ENCODE measurements at places on chromosomes 11 and 22.
A peak's percentile ranks its signal among the peaks of the same experiment; 100 is the strongest.

- DNase-seq = no peak
These were observed 7.5 kb downstream of the FXYD6 start for GRCh38 chr11:117868815-117869561.

- DNase-seq = peak; percentile 19
These were observed 19.3 kb upstream of the MRGPRX2 start for GRCh38 chr11:19079643-19080440.

DNA sequence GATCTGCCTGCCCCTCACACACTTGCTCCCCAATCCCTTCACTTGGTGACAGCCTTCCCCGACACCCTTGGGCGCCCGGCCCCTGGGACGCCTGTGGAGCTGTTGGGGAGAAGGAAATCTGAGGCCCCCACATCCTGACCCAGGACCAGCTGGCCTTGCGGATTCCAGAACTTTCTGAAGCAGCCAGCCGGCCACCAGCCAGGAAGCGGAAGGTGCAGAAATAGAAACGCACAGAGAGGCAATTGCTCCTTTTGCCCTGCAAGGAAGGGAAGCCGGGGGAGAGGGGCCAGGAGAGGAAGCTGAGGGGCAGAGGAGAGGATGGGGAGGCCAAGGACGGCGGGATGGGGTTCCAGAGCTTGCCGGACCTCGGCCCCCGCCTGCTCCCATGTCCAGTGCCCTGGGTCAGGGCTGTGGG is 66.7 kb upstream of the LINC01488 start:
- DNase-seq = no peak

GRCh38 chr11:64627371-64627770 is 36.4 kb downstream of the SLC22A12 start:
- no peak for DNase-seq

DNA sequence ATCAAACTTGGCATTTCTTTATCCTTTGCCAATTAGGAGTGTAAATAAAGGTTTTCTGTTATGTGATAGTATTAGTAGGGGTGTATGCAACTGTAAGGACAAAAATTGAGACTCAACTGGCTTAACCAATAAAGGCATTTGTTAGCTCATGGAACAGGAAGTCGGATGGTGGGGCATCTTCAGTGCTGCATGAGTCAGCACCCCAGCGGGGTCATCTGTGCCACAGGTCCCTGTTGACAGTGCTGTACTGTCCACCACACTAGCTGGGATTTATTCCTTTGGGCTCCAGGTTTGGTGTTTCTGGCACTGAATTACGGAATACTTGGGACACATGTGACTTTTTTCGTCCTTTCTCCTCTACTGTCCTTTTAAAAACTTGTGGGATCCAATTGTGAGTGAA is 86.0 kb downstream of the PPP6R3 start:
- peak; percentile 24 for DNase-seq

DNA sequence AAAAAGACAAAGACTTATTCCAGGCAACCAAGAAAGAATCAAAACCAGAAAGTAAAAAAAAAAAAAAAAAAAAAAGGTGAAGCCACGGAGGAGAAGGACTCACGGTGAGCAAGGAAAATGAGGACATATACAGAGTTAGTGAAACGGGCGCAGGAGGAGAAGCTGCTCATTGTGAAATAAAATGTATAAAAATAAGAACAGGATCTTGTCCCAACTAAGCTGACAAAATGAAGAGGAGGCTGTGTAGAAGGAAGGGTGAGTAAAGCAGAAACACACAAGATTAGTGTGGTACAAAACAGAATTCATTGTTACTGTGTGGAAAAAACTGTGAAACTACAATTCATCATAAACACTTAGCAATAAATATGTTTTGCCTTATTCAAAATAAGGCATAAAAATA is 7.6 kb downstream of the IL17REL start:
- DNase-seq = no peak

GRCh38 chr11:111018566-111018965 is 227.0 kb upstream of the POU2AF2 start:
- no peak for DNase-seq

DNA sequence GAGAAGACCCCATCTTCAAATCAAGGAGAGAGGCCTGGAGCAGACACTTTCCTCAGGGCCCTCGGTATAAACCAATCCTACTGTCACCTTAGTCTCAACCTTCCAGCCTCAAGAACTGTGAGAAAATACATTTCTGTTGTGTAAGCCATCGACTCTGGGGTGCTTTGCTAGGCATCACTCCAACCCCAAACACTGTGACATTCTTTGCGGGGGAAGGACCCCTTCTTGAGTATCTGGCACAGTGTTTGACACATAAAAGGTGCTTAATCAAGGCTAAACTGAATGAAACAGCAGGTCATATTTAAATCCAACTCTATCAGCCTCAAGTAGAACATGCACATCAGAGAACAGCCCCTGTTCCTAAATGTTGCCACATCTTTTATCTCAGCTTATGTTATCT is 558.1 kb downstream of the INSC start:
- no peak for DNase-seq

DNA sequence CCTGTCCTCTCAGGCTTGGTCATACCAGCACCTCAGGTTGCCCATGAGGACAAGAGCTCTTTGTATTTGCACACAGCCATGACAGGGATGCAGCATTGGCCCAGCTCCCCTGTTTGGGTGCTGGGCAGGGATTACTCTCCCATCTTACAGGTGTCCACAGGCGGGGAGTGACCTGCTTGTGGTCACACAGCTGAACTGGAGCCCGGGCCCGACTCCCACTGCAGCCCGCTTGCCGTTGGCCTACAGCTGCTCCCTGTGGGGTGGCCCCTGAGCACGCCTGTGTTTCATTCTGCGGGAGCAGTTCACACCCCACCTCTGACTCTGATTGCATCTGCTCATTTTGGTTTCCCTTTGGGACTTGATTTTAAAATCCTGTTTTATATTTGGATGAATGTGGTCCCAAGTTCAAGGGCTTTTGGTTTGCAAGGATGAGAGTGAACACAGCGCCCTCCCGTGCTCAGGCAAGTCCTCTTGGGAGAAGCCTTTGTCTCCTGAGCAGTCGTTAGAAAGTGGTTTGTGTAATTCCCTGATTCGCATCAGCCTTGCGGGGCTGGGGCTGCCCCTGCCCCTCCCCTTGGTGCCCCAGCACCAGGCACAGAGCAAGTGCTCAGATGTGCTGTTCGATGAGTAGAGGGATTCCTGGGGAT is 9.3 kb downstream of the PICK1 start:
- DNase-seq = no peak

DNA sequence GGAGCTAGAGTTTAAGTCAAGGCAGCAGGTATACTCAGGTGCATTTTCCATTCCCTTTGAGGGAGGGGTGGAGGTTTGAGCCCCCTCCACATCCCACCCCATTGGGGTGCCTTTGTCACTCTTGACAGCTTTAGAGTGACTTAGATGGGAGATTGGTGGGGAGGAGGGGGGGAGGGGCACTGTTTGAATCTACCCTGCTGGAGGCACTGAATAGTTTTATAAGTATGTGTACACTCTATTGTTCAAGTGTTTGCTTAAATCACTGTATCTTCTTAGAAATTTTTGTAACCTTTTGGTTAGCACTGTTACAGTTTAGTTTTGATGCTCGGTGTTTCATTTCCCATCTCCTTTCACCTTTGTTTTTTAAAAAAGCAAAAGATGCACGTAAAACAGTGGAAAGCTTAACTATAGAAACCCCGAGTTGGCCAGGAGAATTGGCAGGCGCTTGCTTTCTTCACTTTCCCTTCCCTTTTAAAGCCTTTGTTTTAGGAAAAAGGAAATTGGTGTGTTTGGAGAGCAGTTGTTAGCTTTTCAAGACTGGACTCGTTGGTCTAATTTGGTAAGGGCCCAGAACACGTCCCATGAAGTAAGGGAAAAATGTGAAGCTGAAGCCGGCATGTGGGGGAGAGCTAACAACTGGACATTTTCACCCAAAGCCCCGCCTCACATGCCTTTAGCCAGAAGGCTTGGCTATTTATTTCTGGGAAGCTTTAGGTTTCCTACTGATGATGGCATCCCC is 42.8 kb downstream of the TNRC6B start:
- no peak for DNase-seq

- no peak for DNase-seq
These were observed 1558.6 kb upstream of the RAG2 start for GRCh38 chr11:38156495-38157146.

DNA sequence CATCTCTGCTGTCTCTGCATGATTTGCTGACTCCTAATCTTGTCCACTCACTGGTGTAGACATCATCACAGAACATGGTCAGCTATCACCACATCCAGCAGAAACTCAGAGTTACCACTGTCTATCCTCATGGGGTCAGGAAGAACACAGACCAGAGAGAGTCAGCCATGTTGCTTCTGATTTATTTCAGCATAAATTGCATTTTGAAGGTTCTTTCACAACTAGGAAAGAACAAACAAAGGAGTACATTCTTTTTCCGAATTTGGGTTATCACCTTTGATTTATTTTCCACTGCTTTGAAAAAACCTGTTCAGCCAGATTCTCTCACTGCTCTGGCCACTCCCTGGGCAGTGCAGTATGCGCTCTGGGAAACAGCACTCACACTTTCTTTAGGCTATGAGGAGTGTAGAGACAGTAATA is 172.0 kb upstream of the MTMR2 start:
- DNase-seq = no peak

- no peak for DNase-seq
These were observed 24.6 kb downstream of the MRGPRD start for GRCh38 chr11:68956142-68956541.

- peak; percentile 23 for DNase-seq
These were observed 174.1 kb downstream of the CSNK2A3 start for GRCh38 chr11:11178671-11179638.

DNA sequence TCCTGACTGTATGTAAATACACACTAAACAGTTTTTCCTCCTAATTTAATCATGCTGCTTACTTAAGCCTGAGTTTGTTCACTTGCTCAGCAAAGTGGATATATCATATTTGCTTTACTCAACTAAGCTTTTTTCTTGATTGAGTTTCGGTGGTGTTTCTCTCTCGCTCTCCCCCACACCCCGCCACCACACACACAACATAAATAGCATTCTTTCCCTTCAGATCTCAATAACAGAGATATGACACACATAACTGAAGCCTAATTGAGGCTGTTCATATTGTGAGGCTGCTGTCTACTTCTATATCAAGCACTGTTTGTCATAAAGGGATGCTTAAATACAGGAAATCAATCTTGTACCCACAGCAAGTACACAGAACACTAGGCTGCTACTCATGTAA is 364.9 kb downstream of the FAT3 start:
- DNase-seq = no peak

DNA sequence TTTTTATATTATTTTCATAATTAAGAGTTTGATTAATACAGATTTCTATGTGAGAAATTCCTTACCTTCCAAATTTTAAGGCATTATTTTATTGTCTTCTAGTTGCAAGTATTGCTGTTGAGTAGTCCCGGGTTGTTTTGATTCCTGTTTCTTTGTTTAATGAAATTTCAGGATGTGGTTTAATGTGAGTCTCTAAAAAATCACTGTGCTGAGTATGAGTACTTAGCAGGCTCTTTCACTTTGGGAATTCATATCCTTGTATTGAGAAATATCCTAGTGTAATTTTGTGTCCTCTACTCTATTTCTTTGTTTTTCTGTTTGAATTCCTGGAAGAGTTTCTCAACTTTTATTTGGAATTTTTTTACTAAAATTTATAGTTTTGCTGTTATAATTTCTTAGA is 113.2 kb downstream of the TMEM135 start:
- DNase-seq = no peak

GRCh38 chr11:47157805-47158204 is 18.9 kb downstream of the ARFGAP2 start:
- DNase-seq = no peak

DNA sequence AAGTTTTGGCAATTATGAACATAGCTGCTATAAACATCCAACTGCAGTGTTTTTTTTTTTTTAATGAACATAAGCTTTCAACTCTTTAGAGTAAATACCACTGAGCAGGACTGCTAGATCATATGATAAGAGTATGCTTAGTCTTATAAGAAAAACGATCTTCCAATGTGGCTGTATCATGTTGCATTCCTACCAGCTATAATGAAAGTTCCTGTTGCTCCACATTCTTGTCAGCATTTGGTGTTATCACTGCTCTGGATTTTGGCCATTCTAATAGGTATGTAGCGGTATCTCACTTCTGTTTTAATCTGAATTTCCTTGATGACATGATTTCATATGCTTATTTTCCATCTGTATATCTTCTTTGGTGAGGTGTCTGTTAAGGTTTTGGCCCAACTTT is 50.4 kb downstream of the PDGFD start:
- no peak for DNase-seq

DNA sequence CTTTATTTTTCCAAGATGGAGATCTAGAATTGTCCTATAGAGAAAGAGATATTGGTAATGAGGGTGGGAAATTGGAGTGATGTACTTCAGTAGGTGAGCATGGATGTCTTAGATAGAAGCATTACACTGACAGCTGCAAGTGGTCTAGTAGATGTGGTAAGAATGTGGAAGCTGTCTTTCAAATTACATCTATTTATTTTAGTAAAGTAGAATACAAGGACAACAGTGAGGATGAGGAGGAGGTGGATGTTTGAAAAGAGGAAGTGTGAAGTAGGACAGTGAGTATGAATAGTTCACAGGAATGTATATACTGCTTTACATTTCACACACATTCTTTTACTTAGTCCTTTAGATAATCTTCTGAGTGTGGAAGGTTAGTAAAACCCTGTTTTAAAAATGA is 64.2 kb downstream of the HIPK3 start:
- DNase-seq = no peak

- no peak for DNase-seq
These were observed at the start of gene TMEM151A for GRCh38 chr11:66291706-66292542. Gene TMEM151A (plus strand): TSS chr11:66291894. CDS start chr11:66292014, 120 bp downstream.

GRCh38 chr11:76885390-76886097 is 24.8 kb downstream of the ACER3 start:
- peak; percentile 6 for DNase-seq
